ENCODE measurements at places on chromosomes 12 and 14. TPM values are rescaled to one million over a fixed set of nuclear protein-coding genes. Genes with fewer than 3 reads are reported as not detected.

DNA sequence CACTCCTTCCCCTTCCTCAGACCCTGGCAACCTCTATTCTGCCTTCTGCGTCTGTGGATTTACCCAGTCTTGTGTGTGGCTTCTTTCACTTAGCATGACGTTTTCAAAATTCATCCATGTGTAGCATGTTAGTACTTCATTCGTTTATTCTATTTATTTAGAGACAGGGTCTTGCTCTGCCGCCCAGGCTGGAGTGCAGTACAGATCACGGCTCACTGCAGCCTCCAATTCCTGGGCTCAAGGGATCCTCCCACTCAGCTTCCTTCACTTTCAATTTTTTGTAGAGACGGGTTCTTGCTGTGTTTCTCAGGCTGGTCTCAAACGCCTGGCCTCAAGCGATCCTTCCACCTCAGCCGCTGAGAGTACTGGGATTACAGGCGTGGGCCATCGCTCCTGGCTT, 37.0 kb downstream of the B4GALNT3 start:
- DNase-seq, result no peak

Gene L3HYPDH
- 14.3 TPM for total RNA-seq

Gene VDR
- total RNA-seq, result 0.76 TPM

Gene ACTN1
- total RNA-seq, result 197 TPM

DNA sequence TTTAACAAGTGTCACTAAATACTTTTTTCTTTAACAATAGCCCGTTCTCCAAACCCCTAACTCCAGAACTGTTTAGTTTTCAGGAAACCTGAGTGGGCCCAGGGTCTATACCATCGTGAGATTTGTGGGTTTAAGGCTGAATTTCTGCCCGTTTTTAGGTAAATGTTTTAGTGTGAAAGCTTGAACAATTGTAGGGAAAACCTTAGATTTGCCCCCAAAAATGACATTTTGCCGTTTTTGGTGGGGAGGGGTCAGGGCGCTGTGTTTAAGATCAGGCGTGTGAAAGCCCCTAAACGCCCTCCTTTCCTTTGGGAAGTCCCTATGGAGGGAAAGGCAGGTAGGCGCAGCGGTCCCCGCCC, 320 bp upstream of the PRPF39 start:
- no peak for DNase-seq

Gene GPR84
- not detected for total RNA-seq

GRCh38 chr12:50598321-50598862, 93.6 kb downstream of the DIP2B start:
- no peak for DNase-seq

Gene SYT1
- total RNA-seq, result 34.7 TPM

GRCh38 chr12:132690112-132690511, 2.7 kb downstream of the PXMP2 start:
- DNase-seq, result no peak

GRCh38 chr14:94122438-94122837, 7.0 kb downstream of the IFI27L2 start:
- DNase-seq, result no peak

DNA sequence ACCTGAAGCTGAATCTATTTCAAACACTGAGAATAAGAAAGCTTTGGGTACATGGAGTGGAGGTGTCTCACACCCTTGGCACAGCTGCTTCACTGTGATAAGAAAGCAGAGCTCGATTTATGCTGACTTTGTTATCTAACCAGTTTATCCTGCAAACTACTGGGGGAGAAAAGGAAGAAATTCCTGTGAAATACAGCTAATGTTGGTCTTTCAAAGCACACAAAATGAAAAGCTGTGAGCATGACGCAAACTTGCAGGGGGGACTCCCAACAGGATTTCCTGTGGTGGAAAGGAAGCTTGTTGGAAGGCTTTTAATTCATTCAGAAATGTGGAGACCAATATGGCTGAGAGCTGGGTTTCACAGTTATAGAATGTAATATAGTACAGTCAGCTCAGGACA, 53.4 kb downstream of the SRGAP1 start:
- no peak for DNase-seq

- no peak for DNase-seq
These were observed 54.3 kb downstream of the CLMN start for GRCh38 chr14:95265106-95266094.

DNA sequence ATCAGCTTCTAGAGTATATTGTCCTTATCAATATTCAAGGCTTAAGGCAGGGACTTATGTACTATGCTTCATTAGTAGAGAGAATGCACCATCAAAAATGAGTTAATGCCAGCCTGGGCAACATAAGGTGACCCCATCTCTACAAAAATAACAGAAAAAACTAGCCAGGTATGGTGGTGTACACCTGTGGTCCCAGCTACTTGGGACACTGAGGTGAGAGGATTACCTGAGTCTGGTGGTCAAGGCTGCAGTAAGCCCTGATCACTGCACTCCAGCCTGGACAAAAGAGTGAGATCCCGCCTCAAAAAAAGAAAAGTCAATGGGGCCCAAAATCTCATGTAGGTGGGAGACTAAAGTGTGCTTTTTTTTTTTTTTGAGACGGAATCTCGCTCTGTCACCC, 8.8 kb downstream of the PPP4R3A start:
- no peak for DNase-seq

- DNase-seq, result no peak
These were observed 49.9 kb downstream of the FOXN3 start for GRCh38 chr14:89366864-89367778.

Gene GPR137C
- total RNA-seq, result 2.7 TPM

- no peak for DNase-seq
These were observed 148.1 kb upstream of the C14orf180 start for GRCh38 chr14:104431351-104431928.

DNA sequence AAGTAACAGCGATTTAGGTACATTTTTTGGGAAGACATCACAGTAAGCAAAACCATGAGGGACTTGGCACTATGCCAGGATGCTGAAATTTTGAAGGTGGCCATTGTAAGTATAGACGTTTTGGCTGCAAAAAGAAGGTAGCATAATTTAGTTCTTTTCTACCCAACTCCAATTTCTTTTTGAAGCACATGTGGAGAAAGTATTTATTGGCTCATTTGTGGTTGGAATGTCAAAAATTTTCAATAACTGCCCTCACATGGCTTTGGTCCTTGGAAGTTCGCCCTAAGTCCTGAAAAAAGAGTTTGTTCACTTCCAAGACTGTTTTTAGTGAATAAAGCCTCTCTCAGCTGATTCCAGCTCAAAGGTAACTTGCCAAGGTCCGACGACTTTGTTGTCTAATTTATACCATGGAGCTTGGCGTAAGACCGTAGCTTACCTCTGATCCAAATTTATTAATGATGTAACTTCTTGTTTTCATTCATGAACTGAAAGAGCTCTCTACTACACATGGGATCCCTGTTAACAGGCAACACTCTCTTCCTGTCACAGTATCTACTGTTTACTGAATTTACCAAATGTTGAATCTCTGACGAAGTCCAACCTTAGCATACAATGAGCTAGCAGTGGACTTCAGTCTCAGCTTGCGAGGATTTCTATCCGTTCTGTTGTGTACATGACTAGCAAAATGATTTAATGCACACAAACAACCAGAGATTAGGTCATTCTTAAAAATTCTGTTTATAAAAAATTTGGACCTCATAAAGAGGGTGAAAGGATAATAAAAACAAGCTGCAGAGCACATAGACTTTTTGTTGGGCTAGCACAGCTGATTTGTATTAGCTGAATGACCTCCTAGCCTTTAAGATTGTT, 49.0 kb downstream of the MSRB3 start:
- DNase-seq, result no peak

Gene SERPINA5
- 2.2 TPM for total RNA-seq

Gene EML5
- total RNA-seq, result 1.2 TPM

- DNase-seq, result no peak
These were observed 59.1 kb upstream of the PTGR2 start for GRCh38 chr14:73792481-73792880.

DNA sequence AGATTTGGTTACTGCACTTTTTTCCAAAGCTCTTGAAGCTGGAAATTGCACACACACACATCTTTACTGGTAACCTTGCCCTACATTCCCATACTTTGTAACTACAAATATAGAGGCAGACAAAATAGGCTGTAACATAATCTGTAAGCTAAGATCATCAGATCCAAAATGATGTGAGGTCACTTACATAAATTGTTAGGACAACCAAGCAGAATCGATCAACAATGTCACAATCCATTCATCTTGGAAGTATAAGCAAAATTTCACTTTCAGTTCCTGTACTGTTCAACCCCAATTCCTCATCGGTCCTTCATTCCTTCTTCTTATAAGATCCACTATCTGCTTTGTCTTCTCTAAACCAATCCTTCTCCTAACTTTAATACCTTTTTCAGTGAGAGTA, 72.6 kb downstream of the EPS8 start:
- DNase-seq, result no peak

Gene TAC3
- 6.8 TPM for total RNA-seq

DNA sequence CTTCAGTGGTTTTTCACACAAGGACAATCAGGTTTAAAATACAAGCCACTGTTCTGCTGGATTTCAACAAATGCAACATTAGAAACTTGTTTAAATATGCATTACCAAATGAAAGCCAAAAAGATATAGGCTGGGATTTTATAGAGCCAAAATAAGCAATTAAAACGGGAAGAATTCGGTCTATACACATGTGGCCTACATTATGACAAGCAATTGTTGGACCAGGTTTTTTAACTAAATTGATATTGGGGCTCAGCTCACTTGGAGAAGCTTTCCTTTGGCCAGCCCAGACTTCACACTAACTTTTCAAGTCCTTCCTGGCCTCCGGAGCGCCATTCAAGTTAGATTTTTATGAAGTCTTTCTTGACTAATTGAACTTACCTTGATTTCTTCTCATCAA, 16.9 kb upstream of the PDE3A start:
- DNase-seq, result no peak

DNA sequence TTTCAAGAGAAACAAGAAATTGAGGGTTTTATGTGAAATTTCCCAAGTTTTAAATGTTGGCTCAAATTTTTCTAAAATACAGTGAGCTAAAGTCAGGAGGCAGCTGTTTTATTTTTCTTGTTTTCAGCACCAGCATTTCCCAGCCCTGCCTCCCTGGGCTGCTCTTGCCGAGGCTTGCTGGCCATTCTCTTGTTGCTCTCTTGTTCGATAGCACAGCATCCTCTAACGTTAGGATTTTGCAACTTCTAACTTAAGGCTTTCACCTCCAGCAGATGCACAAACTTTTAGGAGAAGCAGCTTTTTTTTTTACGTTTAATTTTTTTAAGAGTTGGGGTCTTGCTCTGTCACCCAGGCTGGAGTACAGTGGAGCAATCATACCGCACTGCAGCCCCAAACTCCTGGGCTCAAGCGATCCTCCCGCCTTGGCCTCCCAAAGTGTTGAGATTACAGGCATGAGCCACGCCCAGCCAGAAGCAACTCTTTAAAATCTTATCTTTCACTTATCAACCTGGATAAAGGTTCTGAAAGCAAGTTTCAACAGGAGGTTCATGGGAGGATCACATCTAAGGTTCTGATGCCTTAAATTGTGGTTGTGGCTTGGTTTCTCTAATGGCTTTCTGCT, 40.2 kb downstream of the B4GALNT3 start:
- no peak for DNase-seq

DNA sequence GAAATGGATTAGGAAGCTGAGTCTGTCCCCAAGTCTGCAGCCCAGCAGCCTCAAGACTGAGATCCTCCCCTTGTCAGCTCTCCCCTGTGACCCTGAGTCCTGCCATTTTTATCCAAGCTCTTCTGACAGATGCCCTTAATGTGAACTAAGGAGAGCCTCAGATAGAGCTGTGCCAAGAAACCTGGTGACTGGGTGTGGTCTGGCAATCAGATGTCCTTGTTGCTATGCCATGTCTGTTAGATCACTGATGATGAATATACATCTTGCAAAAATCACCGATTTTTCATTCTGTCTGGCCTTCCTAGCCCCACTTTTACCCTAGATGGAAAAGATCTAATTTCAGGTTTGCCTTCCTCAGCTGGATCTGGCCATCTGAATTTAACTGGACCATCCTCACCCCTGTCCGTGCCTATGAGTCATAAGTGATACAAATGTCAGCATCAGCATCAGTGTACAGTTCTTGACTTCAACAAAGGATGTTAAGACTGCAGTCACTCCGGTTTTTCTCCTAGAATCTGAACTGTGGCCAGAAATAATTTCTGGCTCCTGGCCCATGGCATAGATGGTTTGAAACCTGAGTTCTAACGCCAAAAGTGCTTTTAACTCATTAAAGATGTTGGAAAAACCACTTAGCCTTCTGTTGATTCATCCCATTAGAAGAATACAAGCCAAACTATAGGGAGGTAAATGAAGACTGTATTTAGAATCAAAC, 61.2 kb upstream of the GRIP1 start:
- DNase-seq, result no peak

Gene SLC38A4
- 12.6 TPM for total RNA-seq

DNA sequence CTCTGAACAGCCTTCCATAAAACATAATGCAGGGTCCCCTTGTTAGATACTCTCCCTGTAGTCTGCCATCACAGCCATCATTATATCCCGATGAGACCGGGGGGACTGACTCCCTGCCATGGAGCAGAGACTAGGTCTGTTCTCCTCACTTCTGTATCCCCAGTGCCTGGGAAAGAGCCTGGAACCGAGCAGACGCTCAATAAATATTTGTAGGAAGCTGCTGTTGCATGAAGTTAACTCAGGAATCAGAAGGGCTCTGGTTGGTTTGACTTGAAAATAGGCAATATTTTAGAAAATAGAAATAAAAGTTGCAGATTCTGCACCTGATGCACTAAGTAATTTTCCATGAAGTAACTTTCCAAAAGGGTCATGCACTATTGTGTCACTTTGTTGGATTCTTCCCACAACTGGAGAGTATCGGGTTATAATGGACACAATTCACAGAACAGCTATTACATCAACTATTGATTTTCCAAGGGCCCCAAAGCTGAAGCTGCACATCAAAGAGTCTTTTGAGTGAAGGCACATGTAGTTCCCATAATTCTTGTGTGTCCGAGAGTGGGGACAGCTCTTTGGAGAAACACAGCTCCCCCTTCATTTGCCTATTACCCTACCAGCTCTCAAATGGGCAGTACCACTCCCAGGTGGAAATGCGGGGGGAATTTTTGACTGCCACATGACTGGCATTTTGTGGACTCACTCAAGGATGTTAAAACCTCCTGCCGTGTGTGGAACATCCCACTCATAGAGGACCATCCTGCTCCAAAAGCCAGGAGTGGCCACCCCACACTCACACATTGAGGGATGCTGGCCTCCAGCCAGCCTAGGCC, 18.8 kb downstream of the CLMN start:
- DNase-seq, result no peak

Gene GSC
- 1.6 TPM for total RNA-seq

Gene TAS2R30
- total RNA-seq, result 1.7 TPM

GRCh38 chr12:6444031-6444430, 724 bp upstream of the CD27 start:
- DNase-seq, result peak; percentile 2

Gene B4GALNT3
- total RNA-seq, result 19.0 TPM

Gene KLHDC1
- total RNA-seq, result not detected

Gene PTHLH
- not detected for total RNA-seq

GRCh38 chr12:6592087-6592486, 15.1 kb downstream of the CHD4 start:
- no peak for DNase-seq

Data from WTC11 (cell line).